ENCODE measurements at places on chromosomes 3 and 15. TPM values are rescaled to one million over a fixed set of nuclear protein-coding genes. Genes with fewer than 3 reads are reported as not detected.
A peak's percentile ranks its signal among the peaks of the same experiment; 100 is the strongest.

The IQCF5 gene
- not detected for total RNA-seq

The IL17RE gene
- total RNA-seq, result 71.4 TPM

The OR5H2 gene
- total RNA-seq, result not detected

The HTR3D gene
- total RNA-seq, result not detected

The SLC6A20 gene
- 4.2 TPM for total RNA-seq

- DNase-seq, result peak; percentile 76
Observed at GRCh38 chr3:14369675-14370669, 32.4 kb upstream of the SLC6A6 start.

- DNase-seq, result no peak
Observed at GRCh38 chr15:89378296-89379151, 43.9 kb upstream of the POLG start.

GRCh38 chr15:29100486-29101000 lies 169.1 kb downstream of the NSMCE3 start:
- no peak for DNase-seq

DNA sequence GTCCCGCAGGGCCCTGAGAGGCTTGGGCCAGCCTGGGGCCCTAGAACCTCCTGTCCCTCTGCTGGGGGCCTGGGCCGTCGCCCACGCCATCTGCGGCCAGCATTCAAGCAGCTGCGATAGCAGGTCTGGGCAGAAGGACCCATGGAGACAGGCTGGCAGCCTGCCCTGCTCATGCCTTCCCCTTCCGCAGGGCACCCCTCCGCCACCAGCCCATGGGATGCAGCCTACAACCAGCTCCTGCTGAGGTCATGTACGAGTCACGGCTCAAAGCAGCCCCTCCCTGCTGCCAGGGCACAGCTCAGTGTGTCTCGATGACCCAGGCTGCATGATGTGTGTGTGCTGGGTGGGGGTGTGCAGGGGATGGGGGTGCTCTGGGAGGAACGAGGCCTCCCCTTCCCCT lies 27.8 kb downstream of the DUSP7 start:
- no peak for DNase-seq

GRCh38 chr3:114758831-114759699 lies 388.0 kb downstream of the ZBTB20 start:
- DNase-seq, result no peak

DNA sequence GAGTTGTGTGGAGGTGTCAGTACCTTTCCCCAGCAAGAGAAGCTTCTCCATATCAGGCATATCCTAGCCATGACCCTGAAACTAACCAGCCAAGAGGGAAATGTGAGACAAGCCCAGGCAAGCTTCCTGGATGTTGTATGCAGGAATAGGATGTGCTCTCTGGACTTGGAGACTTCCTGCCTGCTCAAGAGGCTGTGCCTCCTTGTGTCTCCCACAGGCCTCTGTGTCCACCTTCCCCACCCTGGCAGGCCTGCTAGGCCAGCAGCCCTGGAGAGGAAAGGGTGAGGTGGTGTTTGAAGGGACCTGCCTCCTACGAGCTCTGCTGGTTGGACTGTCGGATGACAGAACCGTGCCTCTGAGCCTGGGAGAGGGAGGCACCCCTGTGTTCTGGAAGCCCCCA lies 2.1 kb upstream of the DYNLT2B start:
- no peak for DNase-seq
